Stimulated activated CD8-positive, alpha-beta memory T cell treated with anti-CD3 and anti-CD28 coated beads, Interleukin-4, amount 100 ng/mL, for 24 hours (primary cell): ENCODE measurements at places on chromosomes 11 and 22.

DNA sequence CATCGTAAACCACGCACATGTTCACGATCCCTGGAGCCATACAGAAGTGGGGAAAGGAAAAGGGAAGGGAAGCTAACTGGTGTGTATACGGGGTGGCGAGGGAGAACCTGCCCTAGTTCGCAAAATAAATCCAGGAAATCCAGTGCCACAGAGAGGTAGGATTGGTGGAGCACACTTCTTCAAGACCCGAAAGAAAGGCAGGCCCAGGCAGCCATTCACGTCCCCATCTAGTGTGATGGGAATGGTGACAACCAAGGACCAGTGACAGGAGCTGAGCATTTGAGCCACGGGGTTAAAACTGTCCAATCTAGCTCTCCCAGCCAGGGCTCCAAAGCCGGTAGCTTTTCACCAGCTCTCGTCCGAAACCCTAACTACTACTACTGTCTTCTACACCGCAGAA is 53.7 kb downstream of the IGSF9B start:
- DNase-seq: no peak

DNA sequence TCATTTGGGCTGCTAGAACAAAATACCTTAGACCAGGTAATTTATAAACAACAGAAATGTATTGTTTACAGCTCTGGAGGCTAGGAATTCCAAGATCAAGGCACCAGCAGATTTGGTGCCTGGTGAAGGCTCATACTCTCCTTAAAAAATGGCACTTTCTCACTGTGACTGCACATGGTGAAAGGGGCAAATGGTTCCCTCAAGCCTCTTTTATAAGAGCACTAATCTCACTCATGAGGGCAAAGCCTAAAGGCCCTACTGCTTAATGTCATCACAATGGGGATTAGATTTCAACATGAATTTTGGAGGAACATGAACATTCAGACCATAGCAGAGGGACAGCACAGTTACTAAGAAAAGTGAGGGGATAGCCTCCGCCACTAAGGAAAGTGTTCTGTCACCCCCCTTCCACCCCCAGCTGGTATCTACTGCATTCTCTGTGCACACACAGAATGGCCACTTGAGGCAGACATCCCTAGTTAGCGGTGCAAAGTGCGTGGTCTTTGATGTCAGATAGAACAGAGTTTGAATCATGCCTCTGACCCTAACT is 47.2 kb upstream of the CEP295 start:
- DNase-seq: no peak

GRCh38 chr11:35938231-35938630 is 5.6 kb upstream of the LDLRAD3 start:
- no peak for DNase-seq

GRCh38 chr11:116837231-116838091 is at the start of gene APOA1:
APOA1 (minus strand) TSS chr11:116837622; CDS start chr11:116837387, 235 bp downstream.
- no peak for DNase-seq

DNA sequence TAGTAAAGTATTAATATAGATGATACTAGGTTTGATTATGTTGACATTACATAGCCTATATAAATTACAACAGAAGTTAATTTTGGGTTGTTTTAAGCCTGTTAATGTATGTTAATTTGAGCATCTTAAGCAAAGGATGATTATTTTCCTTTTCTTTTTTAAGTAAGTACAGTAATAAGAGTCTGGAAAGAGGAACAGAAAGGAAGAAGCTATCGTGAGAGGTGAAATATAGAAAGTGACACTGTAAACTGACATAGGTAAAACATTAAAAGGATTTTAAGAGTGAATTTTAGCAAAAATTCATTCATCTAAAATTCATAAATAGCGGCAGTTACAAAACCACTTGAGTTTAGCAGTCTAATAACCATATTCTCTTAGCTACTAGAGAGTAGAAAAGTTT is 45.5 kb downstream of the FAR1 start:
- no peak for DNase-seq

- no peak for DNase-seq
These were observed 953.2 kb downstream of the OPCML start for GRCh38 chr11:132579136-132579535.

GRCh38 chr11:124760205-124760652 is 1.9 kb downstream of the ESAM start:
- DNase-seq: no peak

GRCh38 chr11:94217705-94218104 is 86.7 kb upstream of the IZUMO1R start:
- DNase-seq: no peak

- no peak for DNase-seq
These were observed 353.9 kb upstream of the TENM4 start for GRCh38 chr11:79794484-79795393.

DNA sequence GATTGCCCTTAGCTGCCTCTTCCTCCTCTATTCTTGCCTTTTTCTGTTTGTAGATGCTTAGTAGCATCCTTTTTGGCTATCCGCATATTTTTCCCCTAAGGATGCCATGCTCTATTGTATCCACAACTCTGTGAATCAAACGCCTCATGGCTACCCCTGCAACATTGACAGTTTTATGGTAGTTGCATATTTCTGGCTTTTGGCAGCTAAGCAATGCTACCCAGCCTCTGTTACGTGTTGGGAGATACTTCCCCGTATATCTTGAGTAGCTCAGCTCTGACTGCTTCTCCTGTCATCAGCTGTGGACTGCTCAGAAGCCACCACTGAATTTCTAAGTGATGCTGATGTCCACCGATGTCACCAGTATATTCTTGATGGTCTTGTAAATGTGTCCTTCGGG is 15.1 kb upstream of the SLC3A2 start:
- no peak for DNase-seq
